Bone marrow (tissue), 2 donors: ENCODE measurements at places on chromosomes 3 and 15.

DNA sequence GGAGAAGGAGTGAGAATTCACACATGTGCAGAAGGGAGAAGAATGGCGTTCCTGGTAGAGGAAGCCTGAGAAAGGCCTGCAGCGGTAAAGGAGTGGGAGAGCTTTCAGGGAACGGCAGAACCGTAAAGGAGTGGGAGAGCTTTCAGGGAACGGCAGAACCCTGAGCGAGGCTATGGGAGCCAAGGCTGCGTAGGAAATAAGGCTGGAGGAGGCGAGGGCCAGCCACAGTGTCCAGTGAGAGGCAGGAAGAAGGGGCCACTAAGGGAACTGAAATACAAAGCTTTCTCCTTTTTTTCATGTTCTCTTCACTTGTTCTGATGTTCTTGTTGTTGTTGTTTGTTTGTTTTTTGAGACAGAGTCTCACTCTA lies 41.6 kb downstream of the GOLGA6L10 start:
- DNase-seq = no peak

DNA sequence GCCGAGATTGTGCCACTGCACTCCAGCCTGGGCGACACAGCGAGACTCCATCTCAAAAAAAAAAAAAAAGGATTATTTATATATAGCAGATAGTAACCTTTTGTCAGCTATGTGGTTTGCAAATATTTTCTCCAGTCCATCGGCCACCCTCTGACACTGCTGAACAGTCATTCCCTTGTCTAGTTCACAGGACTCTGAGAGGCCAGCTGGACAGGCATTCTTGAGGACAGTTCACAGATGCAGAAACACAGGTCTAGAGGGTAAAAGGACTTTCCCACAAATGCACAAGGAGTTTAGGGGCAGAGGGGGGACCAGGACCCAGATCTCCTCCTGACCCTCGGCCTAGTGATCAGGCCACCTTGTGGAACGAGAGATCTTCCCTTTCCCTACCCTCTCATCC lies 7.5 kb upstream of the TMEM40 start:
- DNase-seq = no peak

DNA sequence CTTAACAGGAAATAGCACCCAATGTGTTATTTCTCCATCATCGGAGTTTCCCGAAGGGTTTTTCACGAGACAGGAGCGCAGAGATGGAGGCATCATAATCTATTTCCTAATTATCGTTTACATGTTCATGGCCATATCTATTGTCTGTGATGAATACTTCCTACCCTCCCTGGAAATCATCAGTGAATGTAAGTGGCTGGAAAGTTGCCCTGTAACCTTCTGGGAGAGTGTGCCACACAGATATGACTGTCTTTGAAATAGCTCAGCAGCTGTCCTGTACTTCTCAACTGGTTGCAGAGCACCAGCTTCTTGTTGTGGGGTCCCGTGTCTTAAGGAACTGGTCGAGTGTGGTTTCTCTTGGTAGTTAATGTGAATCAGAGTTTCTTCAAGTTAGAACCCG lies 1.1 kb downstream of the SLC24A5 start:
- DNase-seq = no peak

DNA sequence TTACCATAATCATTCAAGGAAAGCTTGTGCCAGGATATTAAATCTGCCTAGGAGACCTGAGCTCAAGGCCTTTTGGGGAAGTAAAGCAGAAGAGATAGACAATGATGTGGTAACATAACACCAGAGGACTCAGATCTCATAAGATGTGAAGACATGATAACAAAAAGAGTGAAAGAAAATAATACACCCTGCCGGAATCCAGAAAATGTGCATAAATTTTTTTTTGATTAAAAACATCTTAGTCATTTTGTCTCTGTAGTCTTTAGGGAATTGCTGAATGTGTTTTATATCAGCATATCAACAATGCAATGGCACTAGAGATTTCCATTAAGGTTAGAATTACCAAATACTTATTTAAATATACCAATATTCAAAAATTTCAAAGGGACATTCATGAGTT lies 326.8 kb upstream of the ROBO1 start:
- no peak for DNase-seq

DNA sequence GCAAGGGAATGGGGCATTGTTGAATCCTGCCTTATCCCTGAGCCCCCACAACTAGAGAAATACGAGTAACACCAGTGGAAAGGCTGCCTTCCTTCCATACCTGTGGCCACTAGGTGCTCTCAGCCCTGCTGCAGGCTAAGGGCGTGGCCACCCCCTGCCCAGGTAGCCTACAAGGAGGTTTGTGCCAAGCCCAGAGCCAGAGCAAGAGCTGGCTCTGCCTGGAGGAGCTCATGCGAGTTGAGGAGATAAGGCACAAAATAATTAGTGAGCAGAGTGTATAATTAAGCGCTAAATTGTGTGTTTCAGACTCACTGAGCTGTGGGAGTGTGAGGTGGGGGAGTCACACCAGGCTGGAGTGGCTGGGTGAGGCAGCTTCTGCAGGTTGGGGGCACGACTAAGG lies 49.2 kb downstream of the TPRA1 start:
- no peak for DNase-seq
